Jurkat, Clone E6-1 (cell line): ENCODE measurements at places on chromosomes 4 and X.

- peak; percentile 21 for DNase-seq
Observed at GRCh38 chrX:30713061-30713525, 59.9 kb downstream of the GK start.

- no peak for DNase-seq
Observed at GRCh38 chrX:154317391-154317995, 21.9 kb downstream of the TKTL1 start.

GRCh38 chr4:138492176-138492575, 250.0 kb upstream of the SLC7A11 start:
- no peak for DNase-seq

DNA sequence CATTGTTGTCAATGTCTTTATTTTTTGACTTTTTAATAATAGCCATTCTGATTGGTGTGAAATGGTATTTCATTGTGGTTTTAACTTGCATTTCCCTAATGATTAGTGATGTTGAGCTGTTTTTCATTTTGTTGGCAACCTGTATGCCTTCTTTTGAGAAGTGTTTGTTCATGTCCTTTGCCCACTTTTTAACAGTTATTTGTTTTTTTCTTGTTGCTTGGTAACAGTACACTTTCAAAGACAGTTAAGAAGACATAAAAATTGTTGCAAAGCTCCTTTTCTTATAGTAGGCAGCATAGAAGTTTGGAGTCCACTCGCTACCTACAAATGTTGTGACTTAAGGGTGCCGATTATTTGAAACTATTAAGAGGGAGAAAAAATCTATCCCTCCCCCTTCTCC, 48.7 kb upstream of the SLC7A11 start:
- no peak for DNase-seq

DNA sequence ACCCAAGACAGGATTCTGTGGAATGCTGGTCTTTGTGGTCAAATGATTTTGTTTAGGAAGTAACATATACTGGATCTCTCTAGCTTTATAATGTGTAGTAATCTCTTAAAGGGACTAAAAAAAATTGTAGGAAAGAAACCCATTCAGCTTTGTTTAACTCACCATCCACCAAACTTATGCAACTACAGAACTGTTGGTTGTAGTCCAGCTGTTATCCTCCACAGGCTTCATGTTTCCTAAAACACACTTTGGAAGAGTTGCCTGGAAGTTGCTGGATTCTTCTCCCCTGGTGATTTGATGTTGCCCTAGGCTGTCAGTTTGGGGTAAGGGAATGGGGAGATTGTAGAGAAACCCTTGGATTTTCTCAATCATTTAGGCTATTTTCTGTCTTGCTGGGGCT, 89.3 kb downstream of the RLIM start:
- DNase-seq = no peak

- no peak for DNase-seq
Observed at GRCh38 chr4:33772582-33772981, 2471.7 kb downstream of the ARAP2 start.

DNA sequence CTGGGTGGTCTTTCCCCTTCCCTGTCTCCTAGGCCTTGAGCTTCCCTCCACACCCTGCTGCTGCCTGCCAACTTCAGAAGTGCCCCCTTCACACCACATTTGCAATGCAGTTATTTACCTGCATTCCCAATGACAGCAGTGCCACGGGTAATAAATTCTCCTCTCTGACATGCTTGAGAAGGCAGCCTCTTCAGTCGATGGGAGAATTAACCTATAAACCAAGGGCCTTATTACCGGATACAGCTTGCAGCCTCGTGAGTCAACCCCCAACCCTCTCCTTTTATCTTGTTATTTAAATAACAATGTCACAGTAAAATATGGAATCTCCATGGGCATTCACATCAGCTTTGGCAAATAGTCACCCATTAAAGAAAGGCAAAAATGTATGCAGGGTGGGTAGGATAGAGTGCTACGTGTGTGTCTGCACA, 34.7 kb upstream of the LGI2 start:
- DNase-seq = no peak

DNA sequence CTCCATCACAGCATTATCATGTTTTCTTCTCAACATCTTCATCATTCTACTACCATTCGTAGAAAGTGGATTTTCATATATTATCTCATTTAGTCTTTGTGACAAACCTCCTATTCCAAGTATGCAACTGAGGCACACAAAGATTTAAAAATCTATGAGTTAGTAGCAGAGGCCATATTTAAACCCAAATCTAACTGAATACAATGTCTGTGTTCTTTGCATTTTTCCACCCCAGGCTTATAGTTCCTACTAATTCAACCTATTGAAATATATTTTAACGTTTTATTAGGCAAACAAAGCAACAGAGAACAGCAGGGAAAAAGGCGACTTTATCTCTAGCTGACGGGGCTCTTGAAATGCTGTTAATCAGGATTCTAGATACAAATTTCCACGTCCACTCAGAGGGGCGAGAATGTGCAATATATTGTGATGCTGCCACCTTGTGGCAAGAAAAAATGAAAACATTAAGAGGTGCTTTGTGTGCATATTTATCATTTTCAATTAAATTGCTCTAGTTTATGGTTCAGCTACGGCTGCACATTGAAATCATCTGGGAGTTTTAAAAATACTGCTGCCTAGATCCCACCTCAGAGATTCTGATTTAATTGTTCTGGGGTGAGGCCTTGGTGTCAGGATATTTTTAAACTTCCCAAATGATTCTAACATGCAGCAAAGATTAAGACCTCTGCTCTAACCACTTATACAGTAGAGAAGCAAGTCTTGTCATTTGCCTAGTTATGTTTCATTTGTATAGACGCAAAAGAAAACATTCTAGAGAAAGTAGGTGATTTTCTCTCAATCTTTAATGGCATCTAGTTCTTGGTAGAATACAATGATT, 315.9 kb downstream of the MAPK10 start:
- DNase-seq = peak; percentile 17

- DNase-seq = no peak
Observed at GRCh38 chr4:41256740-41257256, at the start of gene UCHL1. TSS of gene UCHL1 (plus strand) at chr4:41256928. CDS start at chr4:41256977, 49 bp downstream.

DNA sequence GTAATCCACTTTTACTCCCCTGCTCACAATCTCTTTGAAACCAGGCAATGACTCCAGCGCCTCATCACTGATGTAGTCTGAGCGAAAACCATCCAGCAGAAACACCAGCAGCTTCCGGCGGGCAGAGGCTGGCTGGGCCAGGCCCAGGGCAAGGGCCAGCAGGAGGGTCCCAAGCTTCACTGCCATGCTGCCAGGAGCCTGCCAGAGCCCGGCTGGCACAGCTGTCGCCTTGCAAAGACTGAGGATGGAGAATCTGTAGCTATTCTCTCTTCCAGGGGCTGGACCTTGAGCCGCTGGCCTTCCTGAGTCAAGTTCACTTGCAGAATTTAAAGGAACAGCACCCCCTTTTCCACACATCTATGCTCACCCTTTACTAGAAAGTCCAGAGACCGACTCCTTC, at the start of gene ENPP6:
Gene ENPP6, minus strand, starts transcription at position 240 of the 400 bp plus-strand sequence. Its CDS starts 54 bp downstream, at position 186.
- DNase-seq = no peak

GRCh38 chr4:27003642-27004113, 143.0 kb downstream of the STIM2 start:
- DNase-seq = peak; percentile 12

- no peak for DNase-seq
Observed at GRCh38 chr4:66330125-66330524, 659.8 kb upstream of the EPHA5 start.

DNA sequence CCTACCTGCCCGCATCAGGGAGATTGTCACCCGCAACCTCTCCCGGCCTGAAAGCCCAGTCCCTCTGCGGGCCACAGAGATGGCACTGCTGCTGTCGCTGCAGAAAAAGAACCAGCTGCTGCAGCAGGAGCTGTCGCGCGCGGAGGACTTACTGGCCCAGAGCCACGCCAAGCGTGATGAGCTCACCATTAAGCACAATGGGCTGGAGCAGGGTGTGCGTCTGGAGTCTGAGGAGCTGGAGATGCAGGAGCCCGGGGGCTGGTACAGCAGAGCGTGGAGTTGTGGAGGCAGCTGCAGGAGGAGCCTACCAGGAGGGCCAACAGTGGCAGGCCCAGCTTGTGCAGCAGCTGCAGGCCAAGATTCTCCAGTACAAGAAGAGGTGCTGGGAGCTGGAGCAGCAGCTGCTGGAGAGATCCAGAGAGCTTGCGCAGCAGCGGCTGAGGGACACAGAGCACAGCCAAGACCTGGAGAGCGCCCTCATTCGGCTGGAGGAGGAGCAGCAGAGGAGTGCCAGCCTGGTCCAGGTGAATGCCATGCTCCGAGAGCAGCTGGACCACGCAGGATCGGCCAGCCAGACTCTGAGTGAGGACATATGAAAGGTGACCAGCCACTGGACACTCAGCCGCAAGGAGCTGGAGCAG, 11.3 kb downstream of the SMIM10L2A start:
- no peak for DNase-seq

GRCh38 chr4:85776579-85776978, 301.6 kb downstream of the ARHGAP24 start:
- no peak for DNase-seq

GRCh38 chrX:22666441-22666840, 333.3 kb upstream of the DDX53 start:
- peak; percentile 38 for DNase-seq

DNA sequence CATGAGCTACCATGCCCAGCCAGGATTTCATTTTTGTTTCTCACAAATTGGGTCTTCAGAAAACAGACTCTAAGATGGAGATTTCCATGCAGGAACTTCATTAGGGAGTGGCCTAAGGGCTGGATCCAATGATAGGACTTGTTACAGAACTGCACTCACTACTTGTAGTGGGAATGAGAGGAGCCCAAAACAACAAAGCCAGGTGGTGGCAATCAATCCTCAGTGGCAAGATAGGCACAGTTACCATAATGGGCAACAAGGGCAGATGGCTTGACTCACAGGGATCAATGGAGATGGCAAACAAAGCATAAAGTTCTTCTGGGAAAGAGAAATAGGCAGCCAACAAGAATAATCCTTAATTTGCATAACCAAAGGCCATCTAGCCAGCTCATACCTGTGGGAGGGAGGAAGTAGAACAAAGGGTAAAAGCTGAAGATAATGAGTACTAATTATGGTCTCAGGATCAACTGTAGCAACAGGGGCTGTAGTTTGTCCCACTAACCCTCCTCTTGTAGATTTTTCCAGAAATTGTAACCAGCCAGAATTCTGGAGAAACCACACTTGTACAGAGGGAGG, 72.8 kb upstream of the MAPK10 start:
- DNase-seq = no peak

- no peak for DNase-seq
Observed at GRCh38 chrX:140064993-140065392, 99.7 kb upstream of the CXorf66 start.

DNA sequence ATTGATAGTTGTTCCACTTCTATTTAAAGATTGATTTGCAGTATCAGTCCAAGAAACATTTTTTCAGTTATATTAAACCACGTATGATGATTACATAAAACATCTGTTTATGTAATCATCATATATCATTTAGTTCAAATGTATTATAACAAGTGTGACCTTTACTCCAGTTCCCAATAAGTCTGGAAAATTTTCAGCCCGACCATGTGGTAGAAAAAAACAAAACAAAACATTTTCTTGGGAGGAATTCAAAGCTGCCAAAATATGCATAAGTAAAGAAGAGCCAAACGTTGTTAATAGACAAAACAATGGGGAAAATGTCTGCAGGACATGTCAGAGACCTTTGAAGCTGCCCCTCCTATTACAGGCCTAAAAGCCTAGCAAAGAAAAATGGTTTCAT, 709.1 kb downstream of the FAT4 start:
- DNase-seq = no peak

GRCh38 chr4:168849997-168850396, 160.1 kb downstream of the CBR4 start:
- no peak for DNase-seq

GRCh38 chrX:144616317-144616716, 631.0 kb upstream of the SPANXN1 start:
- no peak for DNase-seq

GRCh38 chr4:68498413-68499007, 51.2 kb downstream of the TMPRSS11E start:
- DNase-seq = peak; percentile 65

DNA sequence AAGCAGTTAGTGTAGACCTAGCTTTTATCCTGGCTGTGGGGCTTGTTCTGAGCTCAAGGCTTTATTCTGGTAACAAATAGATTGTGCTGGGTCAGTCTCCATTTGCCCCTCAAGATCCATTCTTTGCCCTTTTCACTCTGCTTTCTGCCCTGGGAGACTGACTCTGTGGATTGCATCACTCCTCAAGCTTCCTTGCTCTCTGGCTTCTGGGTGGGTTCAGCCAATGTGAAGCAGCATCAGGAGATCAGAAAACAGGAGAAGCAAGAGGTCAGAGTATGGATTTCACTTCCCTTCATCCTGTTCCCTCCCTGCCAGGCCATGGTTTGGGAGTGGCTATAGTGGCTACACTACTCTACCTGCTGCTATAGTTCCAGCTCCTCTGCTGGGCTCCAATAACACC, 184.1 kb upstream of the NDP start:
- DNase-seq = no peak
